ENCODE measurements at places on chromosomes 7 and 10. TPM values are rescaled to one million over a fixed set of nuclear protein-coding genes. Genes with fewer than 3 reads are reported as not detected.

Gene HMX2
- 0.58 TPM for total RNA-seq

Gene LRRC17
- not detected for total RNA-seq

Gene OR9A2
- total RNA-seq, result not detected

DNA sequence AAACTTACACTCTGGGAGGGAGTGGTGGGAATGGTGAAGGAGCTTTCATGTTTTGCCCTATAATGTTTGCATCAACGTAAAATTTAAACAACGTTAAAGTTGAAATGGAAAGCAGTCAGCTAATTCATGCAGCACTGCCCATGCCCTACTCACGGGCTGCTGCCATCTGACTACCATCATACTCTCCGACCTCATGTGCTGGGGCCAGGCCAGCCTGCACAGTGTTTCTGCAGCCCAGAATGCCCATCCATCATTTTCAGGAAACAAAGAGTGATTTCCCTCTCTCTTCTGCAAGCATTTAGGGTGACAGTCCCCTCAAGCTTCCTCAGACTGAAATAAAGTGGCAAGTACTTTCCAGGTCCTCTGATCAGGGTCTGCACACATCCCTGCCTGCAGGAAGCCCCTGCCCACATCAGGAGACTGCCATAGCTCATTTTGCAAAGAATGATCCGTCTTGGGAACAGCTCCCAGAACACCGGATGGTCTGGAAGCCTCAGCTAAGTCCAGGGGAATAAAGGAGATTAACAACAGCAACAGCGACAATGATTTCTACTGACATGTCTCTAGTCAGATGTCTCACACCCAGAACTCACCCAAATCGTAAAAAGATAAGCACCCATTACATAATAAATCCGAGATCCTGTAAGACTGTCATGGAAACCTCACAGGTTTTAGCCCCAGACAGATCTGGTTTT, 40.3 kb downstream of the ARHGAP22 start:
- DNase-seq, result no peak

DNA sequence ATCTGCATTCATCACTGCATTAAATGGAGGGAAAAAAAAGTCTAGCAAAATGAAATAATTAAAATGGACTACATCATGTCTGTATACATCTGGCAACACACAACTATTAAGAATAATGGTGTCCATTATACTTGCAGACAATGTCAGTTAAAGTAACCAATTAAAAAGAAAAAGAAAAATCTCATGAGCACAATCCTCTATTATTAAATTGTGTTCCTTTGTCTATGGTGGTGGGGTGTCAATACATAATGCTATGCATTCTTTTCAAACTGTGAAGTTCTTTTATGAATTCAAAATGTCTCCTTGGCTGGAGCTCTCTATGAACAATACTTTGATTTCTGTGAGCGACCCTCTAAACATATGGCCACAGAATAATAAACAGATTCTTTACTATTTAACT, 63.5 kb downstream of the NRP1 start:
- DNase-seq, result no peak

- no peak for DNase-seq
Observed at GRCh38 chr10:26455567-26456315, 17.6 kb downstream of the APBB1IP start.

DNA sequence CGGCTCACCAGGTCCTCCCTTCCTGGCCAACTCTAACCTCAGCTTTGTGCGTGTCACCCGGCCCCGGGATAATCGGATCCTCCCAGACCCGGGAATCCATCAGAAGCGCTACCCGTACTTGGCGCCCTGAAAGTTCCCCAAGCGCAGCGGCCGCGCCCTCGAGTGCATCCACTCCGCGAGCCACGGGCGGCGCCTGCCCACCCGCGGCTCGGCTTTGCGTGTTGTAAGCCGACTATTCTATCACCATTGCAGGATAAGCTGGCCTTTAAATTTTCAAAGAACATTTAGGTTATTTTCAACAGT, 35.7 kb upstream of the EBLN1 start:
- no peak for DNase-seq

DNA sequence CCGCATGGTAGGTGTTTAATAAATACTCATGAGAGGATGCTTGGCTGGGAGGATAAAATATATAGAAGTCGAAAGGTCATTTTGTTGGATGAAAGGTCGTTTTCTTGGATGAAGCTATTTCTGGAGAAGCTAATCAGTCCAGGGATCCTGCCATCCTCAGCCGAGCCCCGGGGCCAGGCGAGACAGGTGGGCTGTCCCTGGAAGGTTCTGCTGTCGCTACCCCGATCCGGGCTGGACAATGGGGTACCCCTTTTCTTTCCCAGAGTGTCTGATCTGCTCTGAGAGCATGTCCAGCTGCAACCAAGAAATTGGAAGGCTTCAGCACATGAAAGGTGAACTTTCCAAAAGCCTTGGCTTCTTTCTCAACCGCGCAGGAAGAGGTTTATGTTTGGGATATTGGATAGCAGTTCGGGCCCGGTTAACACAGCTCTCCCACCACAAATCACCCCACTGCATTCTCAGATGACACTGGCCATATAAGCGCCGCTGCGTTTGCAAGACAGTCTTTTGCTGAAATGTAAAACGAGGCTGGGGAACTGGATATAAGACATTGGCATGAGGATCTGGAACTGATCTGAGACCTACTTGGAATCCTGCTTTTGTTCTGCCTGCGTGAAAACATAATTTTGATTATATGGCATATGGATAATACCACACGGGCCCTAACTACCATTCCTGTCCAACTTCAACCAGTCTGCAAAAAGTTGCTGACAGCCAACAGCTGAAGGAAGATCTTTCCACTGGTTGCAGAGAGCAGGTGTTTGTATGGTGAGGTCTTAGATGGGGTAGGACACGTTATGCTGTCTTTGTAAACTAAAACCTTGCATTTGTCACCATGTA, 31.2 kb upstream of the MSRB2 start:
- no peak for DNase-seq

DNA sequence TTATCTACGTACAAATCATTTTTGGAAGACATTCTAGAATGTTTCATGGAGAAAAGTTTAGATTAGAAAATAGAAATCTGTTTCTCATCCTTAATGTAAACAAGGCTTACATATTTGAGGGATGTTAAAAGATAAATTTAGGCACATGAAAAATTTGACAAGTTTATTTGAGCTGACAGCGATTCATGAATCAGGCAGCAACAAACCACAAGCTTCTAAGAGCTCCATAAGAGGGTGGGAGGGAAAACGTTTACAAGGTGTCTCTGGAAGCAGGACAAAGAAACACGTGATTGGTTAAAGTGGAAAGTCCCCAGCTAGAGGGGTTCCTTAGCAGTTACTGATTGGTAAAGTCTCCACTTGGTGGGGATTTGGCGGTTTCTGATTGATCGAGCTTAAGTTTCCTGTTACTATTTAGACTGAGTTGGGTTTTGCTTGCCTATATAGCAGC, 228.9 kb upstream of the PITRM1 start:
- DNase-seq, result no peak

Data from K562 (cell line).